ENCODE measurements at places on chromosomes 3 and 15.

GRCh38 chr3:141248064-141248463 is 16.4 kb downstream of the PXYLP1 start:
- no peak for DNase-seq

DNA sequence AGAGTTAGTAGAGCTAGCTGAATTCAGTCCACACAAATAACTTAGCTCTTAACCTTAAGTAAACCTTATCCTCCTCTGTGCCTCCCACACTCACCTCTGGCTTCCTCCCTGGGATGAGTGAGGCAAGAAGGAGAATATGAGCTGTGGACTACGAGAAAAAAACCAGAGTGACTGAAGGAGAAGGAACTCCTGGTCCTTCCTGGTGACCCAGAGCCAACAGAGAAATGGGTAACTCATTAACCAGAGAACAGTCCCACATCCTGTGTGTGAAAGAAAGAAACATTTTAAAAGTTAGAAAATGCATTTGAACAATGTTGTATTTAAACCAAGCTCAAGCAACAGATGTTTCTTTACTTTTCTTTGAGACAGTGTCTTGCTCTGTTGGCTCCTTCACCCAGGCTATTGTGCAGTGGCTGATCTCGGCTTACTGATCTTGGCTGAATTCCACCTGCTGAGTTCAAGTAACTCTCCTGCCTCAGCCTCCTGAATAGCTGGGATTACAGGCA is 27.5 kb upstream of the FAM81A start:
- peak; percentile 27 for DNase-seq

DNA sequence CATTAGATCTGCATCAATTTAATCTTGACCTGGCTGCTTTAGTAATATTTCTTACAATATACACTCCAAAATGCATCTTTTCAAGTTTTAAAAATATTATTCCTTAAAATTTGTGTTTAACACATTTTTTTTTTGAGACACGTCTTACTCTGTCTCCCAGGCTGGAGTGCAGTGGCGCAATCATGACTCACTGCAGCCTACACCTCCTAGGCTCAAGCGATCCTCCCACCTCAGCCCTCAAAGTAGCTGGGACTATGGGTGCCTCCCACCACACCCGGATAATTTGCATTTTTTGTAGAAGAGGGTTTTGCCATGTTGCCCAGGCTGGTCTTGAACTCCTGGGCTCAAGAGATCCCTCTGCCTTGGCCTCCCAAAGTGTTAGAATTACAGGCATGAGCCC is 73.6 kb downstream of the ETV5 start:
- no peak for DNase-seq

DNA sequence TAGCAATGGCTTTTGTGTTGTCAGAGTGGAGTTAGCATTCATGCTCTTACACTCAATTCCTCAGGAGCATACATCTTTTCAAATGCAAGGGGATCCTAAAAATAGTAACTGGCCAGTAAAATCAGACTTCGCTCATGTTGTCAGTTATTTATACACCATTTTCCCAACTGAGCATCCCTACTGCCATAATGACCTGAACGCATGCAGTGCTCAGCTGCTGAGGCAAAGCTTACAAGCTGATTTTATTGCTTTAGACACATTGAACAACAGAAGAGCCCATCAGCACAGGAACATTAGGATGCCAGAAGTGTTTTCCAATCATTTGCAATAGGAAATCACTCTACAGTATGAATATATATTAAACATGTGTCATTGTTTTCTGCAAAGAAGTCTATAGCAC is 689.7 kb upstream of the BCHE start:
- DNase-seq, result no peak

- DNase-seq, result no peak
These were observed 8.8 kb downstream of the TMEM40 start for GRCh38 chr3:12750223-12750622.

GRCh38 chr3:42476225-42477125 is 26.0 kb upstream of the VIPR1 start:
- no peak for DNase-seq

DNA sequence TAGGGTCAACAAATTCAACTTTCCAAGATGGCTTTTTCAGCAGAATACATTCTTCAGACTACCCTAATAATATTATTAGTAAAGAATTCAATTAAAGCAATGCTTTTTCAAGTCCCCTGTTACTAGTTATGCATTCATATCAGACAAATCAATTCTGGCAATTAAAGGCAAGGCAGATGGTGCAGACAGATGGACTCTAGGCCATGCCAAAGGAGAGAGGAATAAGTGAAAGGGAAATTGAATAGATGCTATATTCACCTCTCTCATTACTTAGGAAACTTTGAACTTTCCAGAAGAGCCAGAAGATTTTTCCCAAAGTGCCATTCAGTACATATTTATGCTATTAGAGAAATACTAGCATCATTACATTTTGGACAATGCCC is 487.7 kb upstream of the RASGRP1 start:
- DNase-seq, result no peak

DNA sequence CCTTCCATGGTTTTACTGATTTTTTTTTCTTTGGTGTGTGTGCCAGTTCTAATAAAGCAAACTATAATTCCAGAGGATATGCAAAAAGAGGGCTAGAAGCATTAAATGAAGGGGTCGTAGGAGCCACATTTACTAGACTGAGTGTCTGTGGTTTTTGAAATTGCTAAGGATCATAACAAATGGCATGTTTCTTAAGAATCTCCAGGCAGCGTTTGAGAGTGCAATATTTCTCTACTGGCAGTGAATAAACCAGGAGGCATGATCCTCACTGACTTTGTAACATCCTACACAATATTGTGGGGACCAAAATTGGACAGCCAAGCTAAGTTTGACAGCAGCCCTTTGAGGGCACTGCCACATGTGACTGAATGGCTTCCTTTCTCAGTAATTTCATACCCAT is 115.9 kb upstream of the CCNL1 start:
- no peak for DNase-seq

DNA sequence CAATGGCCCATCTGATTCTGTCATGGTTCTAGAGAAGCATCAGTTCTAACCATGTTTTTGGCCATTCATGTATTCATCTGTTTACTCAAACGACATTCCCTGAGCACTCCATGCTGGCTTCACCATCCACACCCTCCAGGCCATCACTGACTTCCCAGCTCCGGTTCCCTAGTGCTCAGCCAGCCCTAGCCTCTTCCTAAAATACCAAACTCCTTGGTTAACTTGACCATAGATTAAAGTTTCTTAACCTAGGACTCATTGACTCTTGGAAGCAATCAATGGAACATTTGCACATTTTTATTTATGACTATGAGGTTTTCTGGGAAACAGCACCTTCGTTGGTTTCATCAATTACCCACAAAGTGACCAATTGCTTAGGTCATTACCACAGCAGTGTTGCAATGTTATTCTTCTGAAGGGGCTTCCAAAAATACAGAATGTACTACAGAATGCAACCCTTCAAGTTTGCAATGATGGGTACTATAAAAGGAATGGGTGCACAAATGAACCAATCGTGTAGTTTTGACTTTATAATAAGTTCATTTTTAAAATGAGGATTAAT is 27.2 kb upstream of the SLC25A36 start:
- DNase-seq, result no peak

DNA sequence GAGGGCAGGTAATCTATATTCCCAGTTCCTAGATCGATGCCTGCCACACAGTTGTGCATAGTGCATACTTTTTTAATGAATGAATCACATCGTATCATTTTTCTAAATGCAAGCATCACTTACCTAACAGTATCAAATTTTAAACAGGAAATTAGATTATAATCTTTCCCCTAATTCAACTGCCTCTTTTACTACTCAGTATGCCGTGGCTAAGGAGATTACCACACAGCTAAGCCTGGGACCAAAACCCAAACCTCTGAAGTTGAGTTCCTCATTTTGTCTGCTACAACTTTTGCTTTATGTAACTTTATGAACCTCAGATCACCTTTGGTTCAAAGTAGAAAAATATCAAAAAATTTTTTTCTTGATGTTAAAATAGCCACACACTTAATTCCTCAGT is 53.2 kb upstream of the FNDC3B start:
- DNase-seq, result no peak

DNA sequence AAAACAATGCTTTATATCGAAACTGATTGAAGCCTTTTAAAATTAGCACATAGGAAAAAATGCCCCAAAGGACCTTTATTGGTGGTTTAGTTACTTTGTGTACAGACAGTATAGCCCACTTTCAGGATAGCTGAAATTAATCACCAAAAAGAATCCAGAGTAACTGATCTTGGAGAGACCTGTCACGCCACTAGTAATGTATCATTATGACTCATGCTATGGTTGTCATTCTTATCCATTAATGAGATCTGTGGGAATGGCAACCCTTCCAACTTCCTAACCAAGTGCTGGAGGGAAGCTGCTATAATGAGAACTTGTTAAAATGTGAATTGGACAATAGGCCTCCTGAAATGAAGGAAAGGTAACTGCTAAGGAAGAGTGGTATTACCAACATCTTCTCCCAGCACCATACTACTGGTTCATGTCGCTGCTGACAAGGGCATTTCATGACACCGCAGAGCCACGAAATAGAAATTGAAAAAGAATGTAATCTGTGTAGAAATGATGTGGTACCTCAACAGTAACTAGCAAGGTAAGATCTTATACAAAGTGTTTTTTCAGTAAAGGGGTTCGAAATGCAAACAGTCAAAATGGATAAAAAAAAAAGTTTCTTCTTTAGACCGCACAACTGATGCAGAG is 7.1 kb upstream of the EMC4 start:
- DNase-seq, result no peak

DNA sequence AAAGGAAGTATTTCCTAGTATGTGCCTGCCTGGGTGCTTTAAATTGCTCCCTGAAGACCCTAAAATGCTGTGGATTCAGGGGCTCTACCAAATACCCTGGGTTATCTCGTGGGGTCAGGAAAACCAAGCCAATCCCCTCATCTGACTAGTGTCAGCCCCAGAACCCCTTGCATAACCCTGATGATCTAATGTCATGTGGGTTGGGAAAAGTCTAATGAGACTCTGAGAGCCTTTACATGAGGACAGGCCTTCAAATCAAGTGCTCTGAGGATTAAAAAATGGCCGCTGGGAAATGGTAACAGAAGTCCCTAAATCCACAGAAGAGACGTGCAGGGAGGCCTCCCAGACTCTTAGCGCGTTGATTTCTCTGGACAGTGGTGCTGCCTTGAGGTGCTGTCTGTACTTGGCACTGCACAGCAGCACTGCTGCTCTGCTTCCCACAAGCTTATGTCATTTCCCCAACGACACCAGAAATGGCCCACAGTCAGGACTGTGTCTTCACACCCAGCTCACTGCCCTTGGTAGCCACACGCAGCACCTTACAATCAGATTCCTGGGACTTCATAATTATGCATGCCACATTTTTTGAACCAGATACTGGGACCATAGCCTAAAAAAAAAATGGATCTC is 16.6 kb downstream of the EIF4E3 start:
- no peak for DNase-seq

- DNase-seq, result no peak
These were observed 3.5 kb upstream of the CLRN1 start for GRCh38 chr3:150975992-150976368.

DNA sequence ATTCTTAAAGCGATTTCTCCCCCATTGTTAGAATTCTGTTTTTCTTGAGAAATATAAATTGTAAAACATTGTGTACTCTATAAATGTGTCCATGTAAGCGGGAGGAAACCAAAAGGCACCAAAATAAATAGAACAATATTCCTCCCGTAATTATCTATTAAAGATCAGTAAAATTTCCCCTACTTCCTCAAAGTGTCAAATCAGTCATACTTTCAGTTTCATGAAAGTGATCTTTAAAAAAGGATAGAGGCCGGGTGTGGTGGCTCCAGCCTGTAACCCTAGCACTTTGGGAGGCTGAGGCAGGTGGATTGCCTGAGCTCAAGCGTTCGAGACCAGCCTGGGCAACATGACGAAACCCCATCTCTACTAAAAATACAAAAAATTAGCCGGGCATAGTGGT is 278.9 kb downstream of the MECOM start:
- no peak for DNase-seq

DNA sequence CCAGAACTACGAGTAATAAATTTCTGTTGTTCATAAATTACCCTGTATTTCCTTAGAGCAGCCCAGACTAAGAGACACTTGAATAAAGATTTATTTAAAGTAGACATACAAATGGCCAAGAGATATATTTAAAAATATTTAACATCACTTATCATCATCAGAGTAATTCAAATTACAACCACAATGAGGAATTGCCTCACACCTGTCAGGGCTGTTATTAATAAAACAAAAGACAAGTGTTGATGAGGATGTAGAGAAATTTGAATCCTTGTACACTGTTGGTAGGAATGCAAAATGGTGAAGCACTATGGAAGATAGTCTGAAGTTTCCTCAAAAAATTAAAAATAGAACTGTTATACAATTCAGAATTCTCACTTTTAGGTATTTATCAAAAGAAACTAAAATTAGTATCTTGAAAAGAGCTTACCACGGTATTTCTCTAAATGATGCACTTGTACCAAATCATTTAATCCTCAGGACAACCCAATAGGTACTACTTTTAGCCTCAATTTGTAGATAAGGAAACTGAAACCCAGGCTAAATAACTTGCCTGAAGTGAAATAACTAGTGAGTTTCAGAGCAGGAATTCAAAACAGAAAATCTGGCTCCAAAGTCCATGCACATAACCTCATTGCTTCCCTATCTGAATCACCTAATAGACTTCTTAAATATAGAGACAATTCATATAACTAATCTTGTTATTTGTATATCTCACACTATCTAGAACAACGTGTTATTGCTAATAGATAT is 69.4 kb downstream of the ZBTB20 start:
- DNase-seq, result no peak

DNA sequence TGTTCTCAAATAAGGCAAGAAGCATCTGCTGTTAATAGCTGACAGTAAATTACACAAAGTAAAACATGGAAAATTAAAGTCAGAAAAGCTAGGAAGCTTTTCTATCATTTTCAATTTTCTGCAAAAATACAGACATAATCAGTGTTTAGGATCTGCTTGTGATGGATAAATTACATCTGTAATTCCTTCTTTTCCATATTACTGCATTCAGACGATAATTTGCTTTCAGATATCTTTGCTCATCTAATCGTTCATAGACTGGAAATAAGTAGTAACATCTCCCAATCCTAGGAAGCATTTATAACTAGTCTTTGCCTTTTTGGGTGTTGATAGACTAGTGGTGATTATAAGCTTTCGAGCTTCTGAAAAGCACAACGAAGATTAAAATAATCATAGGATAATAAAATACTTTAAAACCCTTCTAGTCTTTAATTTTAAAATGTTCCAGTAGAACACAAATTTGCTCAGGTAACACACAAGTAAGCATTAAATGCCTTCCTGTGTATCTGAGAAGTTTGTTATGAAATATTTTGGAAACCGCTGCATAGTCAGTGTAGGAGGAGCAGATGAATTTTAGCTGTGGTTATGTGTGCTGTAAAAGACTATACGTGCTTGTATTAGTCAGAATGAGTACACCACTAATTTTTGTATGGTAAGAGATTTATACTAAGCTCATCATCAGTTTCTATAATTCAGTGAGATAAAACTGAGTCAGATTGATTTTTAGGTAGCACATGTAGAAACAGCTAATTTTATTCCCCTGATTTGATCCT is 41.0 kb downstream of the MBNL1 start:
- no peak for DNase-seq

- DNase-seq, result no peak
These were observed 785 bp downstream of the MFSD1 start for GRCh38 chr3:158802409-158803268.

Measured in right renal pelvis (tissue), 4 donors.